ENCODE measurements at places on chromosomes 2 and 18.

- DNase-seq, result no peak
Observed at GRCh38 chr18:40120796-40121391, 1834.1 kb upstream of the PIK3C3 start.

- DNase-seq, result no peak
Observed at GRCh38 chr18:74539289-74539688, 5.0 kb downstream of the CNDP1 start.

- no peak for DNase-seq
Observed at GRCh38 chr18:61323951-61324350, 9.3 kb upstream of the CDH20 start.

- peak; percentile 11 for DNase-seq
Observed at GRCh38 chr2:101474731-101475384, at the start of gene RFX8. RFX8 (minus strand) TSS chr2:101475112; CDS start chr2:101466848, 8,264 bp downstream.

DNA sequence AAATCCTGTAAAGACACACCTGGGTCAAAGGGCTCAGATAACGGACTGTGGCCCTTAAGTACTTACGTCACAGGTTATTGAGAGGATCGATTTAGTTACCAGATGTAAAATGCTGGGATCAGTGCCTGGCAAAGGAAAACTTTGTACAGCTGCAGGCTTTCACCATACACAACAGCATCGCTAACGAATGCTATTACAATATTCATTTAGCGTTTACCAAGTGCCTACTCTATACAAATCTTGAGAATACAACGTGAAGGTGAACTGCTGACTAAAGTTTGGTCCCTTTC is 619 bp upstream of the MSH6 start:
- DNase-seq, result no peak

- DNase-seq, result no peak
Observed at GRCh38 chr2:189291460-189291859, 111.9 kb upstream of the COL5A2 start.

GRCh38 chr2:209523867-209524266 is 100.0 kb downstream of the MAP2 start:
- DNase-seq, result no peak

DNA sequence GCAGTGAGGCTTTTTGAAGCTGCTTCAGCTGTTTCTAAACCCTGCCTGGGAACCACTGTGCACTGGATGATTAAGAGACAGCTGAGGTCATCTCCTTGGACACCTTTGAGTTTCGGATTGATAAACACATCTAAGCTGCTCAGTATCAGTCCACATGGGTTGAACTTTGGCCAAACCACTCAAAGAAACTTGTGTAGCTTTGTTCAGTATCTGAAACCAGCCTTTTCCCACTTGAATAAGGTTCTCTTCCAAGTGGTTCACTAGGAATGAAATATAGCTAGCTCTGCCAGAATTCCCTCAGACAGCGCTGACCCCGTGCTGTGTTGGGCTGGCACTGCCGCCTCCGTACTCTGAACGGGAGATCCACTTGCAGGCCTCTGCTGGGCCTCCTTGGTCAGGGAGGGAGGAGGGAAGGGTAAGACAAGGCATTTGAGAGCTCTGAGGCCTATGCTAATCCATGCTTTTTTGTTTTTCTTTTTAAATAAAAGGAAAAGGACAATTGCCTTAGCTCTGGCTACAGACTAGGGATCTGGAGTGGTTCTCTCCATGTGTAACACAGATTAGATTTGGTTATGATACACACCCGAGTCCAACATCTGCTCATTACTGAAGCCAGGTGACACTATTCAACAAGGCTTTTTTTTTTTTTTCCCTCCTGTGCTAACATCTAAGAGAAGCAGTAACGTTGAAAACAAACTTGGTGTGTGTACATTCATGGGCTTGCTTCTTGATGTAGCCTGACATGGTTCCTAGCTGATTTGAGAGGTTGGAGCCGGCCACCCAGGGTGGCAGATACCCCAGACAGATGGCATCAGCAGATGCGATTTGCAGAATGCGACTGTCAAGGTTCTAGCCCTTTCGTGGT is 67.7 kb downstream of the NCK2 start:
- peak; percentile 51 for DNase-seq

GRCh38 chr18:57942493-57942892 is 101.5 kb upstream of the NEDD4L start:
- DNase-seq, result no peak

- no peak for DNase-seq
Observed at GRCh38 chr18:70276416-70277191, 12.2 kb upstream of the SOCS6 start.

- DNase-seq, result no peak
Observed at GRCh38 chr2:24205131-24205530, 30.3 kb downstream of the FAM228A start.

DNA sequence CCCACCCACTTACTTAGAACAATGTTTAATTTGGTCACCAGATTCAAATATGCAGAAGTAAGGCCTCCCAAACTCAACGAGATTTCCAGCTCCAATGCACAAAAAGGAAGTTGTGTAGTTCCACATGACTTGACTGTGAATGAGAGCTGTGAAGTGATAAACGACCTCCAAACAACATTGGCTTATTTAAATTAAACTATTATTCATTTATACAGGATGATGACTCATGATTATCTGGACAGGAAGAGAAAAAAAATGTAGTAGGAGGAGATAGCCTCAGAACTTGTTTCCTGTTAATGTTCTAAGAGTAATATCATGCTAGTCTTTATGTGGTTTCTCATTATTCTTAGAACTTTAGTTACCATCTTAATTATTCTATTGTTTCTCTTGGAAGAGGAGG is 237.3 kb downstream of the C1D start:
- DNase-seq, result no peak

- no peak for DNase-seq
Observed at GRCh38 chr2:222398446-222398885, 25.9 kb upstream of the SGPP2 start.

DNA sequence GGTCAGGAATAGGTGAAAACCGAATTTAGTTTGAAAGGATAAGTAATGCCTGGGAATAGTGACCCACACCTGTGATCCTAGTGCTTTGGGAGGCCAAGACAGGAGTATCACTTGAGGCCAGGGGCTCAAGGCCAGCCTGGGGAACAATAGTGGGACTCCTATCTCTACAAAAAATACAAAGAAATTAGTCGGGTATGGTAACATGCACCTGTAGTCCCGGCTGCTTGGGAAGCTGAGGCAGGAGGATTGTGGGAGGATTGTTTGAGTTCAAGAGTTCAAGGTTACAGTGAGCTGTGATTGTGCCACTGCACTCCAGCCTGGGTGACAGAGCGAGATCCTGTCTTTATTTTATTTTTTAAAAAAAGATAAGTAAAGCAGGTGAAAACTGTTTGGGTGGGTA is 3.8 kb upstream of the MYO1B start:
- no peak for DNase-seq

- DNase-seq, result peak; percentile 37
Observed at GRCh38 chr2:161122772-161123530, 37.3 kb upstream of the TANK start.

DNA sequence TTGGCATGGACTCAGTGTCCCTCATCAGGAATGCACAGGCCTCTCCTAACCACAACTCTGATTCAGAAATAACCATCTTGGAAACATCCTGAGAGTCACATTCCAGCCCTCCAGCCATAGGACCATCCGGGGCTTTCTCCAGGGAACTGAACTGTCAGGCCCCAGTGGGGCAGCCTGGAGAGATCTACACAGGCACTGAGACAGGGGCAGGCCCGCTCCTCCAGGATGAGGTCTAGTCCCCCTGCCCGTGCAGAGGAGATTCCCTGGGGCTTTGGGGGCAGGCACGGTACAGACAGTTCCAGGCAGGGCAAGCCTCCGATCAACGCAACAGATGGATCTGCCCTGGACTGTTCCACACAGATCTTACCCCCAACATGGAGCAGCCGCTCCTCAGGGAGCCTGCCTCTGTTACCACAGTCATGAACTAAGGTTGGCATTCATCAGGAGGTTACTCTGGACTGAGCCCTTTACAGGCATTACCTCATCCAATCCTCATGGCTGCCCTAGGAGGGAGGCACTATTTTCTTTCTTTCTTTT is 12.0 kb downstream of the KCNK3 start:
- no peak for DNase-seq

GRCh38 chr2:23624378-23624777 is 239.4 kb downstream of the KLHL29 start:
- DNase-seq, result no peak

- DNase-seq, result no peak
Observed at GRCh38 chr2:121189011-121189410, 96.0 kb downstream of the TFCP2L1 start.

DNA sequence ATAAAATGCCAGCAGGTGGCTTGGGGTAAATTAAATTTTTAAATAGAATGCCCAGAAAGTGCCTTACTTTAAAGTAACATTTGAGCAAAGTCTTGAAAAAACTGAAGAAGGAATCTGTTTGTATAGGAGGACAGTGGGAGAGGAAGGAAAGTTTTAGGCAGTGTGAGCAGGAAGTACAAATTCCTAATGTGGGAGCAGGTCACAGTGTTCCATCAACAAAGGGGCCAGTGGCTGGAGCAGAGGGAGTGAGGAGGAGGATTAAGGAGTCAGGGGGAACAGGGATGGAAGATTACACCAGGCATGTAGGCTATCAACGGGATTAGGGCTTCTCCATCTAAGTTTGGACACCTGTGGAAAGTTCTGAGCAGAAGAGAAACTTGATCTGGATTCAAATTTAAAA is 439.2 kb upstream of the REG3G start:
- no peak for DNase-seq

- DNase-seq, result no peak
Observed at GRCh38 chr2:236169741-236170589, 1.8 kb upstream of the GBX2 start.

- DNase-seq, result no peak
Observed at GRCh38 chr2:169862816-169863215, 35.6 kb downstream of the UBR3 start.

GRCh38 chr18:11857177-11857887 is 6.1 kb downstream of the CHMP1B start:
- DNase-seq, result no peak

DNA sequence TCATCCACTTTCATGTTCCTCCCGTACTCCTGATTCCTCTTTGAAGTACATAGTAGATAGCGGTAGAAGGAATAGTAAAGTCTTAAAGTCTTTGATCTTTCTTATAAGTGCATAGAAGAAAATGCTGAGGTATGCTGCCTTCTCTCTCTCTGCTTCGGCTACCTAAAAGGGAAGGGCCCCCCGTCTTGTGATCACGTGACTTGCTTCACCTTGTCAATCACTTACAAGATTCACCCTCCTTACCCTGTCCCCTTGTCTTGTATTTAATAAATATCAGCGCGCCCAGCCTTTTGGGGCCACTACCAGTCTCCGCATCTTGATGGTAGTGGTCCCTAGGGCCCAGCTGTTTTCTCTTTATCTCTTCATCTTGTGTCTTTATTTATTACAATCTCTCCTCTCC is 932.2 kb upstream of the FANCL start:
- DNase-seq, result no peak

- DNase-seq, result no peak
Observed at GRCh38 chr2:8409461-8410260, 272.2 kb upstream of the ID2 start.

GRCh38 chr2:159146996-159147666 is 139.4 kb downstream of the WDSUB1 start:
- peak; percentile 16 for DNase-seq

DNA sequence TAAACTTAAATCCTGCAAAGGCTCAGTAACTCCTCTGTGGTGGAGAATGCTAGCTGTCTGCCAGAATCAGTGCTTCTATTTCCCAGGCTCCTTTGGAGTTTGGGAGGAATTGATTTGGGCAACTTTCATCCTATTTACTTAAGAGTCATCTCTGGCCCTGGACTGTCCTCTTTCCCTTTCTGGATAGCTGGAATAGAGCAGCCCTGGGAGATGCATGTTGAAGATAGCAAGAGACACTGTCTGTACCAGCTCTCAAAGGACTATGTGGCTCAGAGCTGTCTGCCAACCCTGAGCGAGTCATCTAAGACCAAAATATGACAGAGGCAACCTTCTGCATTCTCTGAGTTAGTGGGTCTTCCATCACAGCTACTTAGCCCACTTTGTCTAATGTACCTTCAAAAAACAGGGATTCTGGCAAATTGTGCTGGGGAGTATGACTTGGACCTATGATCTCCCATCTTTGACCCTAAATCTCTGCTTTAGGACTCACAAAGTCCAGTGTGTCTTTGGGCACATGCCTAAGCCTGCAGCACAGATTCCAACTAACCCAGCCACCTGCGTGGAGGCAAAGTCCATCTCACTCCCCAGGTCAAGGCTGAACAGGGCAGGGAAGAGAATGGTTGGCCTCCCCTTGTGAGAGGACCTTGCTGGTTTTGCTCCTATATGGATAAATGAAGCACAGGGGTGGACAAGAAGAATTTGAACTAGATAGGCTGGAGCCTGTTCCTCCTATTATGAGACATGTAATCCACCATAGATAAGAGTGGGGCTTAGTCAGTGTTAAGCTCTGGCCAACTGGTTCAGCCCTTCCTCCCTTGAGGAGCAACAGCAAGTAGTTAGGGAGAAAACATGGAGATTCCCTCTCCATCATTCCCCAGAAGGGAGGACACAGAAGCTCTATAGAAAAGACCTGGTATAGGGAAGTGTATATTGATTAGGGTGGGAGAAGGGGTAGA is 99.1 kb upstream of the PELI1 start:
- DNase-seq, result no peak

GRCh38 chr18:56565046-56565445 is 73.3 kb downstream of the TXNL1 start:
- DNase-seq, result no peak

DNA sequence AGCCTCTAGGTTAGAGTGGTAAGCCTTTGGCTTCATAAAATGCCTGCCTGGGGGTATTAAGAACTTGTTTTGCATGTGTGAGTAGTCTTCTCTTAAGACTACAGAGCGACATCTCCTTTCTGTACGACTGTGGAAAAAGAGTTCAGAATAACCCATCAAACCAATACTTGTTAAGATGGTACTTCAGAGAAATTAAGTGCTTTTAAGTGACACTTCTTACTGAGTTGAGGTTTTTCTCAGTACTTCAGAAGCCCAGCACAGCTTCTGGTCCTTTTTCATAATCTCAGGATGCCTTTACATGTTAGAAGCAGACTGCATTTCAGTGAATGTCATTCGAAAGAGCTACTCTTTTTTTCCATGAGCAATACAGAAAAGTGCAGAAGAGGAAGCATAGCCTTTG is 10.8 kb downstream of the XRCC5 start:
- DNase-seq, result no peak

All from posterior cingulate gyrus (tissue), 11 donors.